Type B pancreatic cell (in vitro differentiated cells): ENCODE measurements at places on chromosomes 5 and 9.

- no peak for DNase-seq
Measured at GRCh38 chr9:86529496-86530275, 175.5 kb upstream of the TUT7 start.

DNA sequence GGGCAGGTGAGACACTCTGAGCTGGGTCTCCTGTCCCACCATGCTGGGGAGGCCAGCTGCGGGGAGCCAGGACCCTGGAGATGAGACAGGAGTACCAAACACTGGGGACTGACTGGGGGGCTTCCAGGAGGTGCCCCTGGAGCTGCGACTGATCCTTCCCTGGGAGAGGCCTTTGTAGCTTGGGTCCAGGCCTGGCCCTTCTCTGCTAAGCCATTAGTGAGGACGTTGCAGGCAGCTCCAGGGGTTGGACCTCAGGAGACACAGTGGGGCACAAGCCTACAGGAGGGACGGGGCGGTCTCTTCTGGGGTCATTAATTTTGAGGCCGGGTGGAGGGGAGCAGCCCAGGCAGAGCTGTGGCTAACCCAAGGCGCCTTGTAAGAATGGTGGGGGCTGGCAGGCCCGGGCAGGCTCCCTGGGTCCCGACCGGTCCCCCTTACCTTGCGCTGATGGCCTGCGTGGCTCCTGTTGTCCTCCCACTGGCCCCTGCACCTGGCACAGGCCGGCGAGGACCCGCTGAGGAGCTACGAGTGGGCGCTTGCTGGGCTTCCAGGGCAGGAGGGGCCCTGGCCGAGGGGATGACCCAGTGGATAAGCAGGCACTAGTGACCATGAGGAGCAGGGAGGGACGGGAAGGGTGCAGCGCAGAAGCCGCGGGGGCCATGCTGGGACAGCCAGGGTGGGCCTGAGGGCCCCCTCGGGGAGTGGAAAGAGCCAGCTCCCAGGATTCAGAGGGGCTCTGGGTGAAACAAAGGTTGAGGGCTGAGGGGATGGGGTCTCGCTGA is 5.1 kb downstream of the MRPS2 start:
- DNase-seq: no peak

DNA sequence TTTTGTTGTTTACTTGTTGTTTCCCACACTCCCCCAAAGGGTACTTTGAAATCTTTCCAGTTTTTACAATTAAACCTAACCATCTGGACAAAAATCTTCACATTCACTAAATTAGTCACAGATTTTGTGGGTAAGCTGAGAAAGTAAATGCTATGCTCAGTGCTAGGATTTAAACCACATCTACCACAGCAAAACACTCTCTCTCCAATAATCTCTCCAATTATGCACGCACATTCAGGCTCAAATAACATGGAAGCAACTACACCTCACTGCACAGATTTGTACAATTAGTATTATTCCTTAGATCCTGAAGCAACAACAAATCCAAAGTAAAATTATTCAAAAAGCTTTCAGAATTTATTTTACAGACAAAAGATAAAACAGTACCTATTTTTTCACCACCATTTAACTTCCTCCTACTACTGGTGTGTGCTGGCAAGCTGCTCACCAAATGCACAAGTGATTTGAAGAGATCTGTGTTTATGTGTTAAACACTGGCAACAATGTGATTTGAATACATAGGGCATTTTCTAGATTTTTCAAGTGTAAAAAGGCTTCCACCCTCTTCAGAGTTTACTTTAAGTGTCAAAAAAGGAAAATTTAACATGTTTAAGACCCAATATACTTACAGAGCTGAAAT is 16.6 kb downstream of the ZNF608 start:
- no peak for DNase-seq

DNA sequence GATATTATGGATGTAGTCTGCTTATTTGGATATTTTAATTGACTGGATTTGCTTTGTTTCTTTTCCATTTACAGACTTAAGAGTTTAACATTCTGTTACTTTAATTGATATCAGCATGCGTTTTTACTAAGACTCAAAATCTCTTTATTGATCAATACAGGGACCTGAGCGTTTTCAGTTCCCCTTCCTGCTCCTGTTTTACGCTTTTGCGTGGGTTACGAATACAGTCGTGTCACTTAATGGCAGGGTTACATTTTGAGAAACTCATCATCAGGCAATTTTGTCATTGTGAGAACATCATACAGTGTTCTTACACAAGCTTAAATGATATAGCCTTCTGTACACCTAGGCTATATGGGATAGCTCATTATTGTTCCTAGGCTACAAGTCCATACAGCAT is 65.2 kb downstream of the PBX3 start:
- no peak for DNase-seq

DNA sequence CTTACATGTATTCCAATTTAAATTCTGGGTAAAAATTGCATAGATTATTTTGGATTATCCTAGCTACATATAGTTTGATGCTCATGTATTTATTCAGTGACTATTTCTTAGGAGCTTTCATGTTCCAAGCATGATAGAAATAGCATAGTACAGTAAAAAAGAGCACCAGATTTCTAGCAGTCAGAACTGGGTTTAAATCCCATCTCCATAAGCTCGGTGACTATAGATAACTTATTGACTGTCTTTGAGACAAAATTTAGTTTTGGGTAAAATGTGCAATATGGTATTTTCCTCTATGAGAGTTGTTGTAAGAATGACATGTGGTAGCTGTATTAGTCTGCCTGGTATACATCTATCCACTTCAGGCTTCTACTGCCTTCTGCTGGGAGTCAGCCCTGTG is 889.6 kb downstream of the DTWD2 start:
- no peak for DNase-seq

- no peak for DNase-seq
Measured at GRCh38 chr9:14238079-14238478, 75.9 kb downstream of the NFIB start.

DNA sequence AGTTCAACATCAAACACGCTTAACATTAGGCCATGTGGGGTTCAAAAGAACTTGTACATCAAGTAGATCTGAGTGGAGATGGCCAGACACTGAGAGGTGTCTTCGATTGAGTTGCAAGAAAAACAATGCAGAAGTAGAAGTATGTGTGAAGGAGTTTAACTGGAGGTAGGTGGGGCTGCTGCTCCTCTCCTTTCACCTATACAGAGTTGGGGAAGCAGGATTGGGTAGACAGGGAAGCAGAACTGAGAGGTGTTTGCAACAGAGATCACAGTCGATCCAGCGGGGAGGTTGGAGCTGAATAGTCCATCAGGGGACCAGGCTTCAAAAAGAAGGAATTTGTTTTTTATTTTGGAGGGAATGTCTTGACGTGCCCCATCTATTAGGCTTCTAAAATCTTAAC is 61.7 kb upstream of the SLC27A6 start:
- no peak for DNase-seq

GRCh38 chr9:18849890-18850677 is 182.9 kb downstream of the SAXO1 start:
- no peak for DNase-seq

GRCh38 chr5:9622971-9623421 is 7.2 kb downstream of the TAS2R1 start:
- DNase-seq: no peak

DNA sequence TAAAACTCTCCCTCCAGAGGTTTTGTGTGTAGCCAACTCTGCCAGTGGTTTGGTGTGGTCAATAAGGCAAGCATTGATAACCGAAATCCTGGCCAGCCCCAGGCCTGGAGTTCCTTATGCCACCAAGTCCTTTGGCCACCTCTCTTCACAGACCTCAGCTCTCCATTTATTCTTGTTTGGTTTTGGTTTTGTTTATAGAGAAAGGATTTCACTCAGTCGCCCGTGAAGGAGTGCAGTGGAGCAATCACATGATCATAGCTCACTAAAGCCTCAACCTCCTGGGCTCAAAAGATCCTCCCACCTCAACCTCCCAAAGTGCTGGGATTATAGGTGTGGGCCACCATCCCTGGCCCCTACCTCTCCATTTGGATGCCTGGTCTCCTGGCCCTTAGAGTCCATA is 55.4 kb upstream of the PPARGC1B start:
- no peak for DNase-seq

- no peak for DNase-seq
Measured at GRCh38 chr9:83623679-83624076, 735 bp downstream of the IDNK start.

GRCh38 chr9:126471084-126471624 is 142.6 kb upstream of the LMX1B start:
- DNase-seq: no peak

GRCh38 chr5:90356176-90356575 is 53.4 kb downstream of the CETN3 start:
- DNase-seq: no peak

DNA sequence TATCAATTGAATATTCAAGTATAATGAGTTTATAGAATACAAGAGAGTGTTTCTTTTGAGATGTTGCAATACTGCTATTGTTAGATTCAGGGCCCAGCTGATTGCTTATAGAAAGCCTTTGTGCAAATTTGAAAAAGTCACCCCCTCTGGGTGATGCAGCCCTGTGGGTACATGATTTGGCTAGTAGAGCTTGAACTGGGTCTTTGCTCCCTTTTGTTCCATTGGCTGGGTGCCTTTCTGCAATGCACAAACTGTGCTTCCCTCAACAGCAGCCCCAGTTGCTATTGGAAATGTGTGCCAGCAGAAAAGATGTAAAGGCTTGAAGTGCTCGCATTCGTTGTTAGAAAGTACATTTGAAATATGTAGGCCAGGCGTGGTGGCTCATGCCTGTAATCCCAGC is 61.8 kb upstream of the CEMIP2 start:
- DNase-seq: no peak
